ENCODE measurements at places on chromosomes 3 and 15.
A peak's percentile ranks its signal among the peaks of the same experiment; 100 is the strongest.

DNA sequence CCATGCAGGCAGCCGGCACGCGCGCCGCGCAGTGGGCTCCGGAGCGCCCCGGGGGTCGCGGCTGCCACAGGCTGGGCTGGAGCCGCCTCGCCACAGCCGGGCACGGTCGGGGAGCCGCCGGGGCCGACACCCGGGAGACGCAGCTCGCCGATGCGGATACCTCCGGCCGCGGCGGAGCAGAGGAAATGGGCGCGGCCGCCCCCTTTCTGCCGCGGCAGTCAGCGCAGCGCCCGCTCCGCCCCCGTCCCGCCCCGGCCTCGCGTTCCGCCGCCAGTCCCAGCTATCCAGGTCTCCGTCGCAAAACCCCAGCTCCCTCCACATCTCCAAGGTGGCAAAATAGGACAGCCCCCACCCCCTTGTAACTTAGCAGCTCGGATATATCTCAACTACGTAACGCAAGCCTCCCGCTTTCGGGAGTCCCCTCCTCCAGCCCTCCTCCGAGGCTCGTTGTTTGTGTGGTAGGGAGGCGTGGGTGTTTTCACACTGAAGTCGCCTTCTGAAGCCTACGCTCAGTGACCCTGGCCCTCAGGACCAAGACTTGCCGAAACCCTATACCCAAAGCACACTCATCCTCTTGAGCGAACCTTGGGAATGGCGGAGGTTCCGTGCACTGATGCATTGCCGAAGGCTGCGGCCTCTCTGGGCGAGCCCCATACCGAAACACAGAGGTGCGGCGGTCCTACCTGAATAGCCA, at the start of gene SH3BP5:
SH3BP5 (minus strand) TSS at position 182 of the 694 bp plus-strand sequence; CDS start at position 4, 178 bp downstream.
- peak; percentile 67 for DNase-seq

DNA sequence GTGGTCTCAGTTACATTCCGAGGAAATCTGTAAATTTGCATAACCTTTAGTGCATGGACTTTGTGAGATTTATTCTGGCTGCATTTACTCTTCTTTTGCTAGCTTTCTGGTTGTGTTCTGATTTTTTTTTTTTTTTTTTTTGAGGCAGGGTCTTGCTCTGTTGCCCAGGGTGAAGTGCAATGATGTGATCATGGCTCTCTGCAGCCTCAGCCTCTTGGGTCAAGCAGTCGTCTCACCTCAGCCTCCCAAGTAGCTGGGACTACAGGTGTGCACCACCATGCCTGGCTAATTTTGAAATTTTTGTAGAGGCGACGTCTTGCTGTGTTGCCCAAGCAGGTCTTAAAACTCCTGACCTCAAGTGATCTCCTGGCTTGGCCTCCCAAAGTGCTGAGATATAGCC, 12.6 kb downstream of the RAB5A start:
- no peak for DNase-seq

- no peak for DNase-seq
These were observed 245.0 kb downstream of the KLF13 start for GRCh38 chr15:31571676-31572075.

- no peak for DNase-seq
These were observed 55.9 kb upstream of the GCNT3 start for GRCh38 chr15:59555696-59556095.

DNA sequence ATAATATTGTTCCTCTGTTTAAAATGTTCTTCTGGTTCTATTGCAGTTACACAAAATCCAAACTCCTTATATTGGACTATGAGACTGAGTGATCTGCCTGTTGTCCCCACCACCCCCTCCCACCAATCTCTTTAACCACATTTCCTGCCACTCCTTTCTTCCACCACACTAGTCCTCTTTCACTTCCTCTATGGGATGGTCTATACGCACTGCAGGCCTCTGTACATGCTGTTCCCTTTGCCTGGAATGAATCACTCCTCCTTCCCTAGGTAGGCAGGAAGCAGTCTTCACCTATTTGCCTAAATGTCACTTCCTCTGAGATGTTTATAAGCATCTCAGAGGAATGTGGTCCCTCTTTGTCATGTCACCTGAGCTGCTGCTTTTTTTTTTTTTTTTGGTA, 4.0 kb downstream of the MAP2K1 start:
- DNase-seq = peak; percentile 39

DNA sequence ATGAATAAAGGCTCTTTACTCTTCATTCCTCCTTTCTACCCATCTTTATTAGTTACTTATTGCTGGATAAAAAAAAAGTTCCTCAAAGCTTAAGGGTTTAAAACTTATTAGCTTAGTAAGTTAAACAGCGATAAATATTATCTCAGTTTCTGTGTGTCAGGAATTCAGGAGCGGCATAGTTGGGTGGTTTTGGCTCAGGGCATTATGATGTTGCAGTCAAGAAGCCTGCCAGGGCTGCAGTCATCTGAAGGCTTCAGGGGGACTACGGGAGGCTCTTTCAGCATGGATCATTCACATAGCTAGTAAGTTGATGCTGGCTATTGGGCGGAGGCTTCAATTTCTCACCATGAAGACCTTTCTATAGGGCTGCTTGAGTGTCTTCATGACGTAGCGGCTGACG, 1.9 kb upstream of the DLG1 start:
- DNase-seq = no peak

DNA sequence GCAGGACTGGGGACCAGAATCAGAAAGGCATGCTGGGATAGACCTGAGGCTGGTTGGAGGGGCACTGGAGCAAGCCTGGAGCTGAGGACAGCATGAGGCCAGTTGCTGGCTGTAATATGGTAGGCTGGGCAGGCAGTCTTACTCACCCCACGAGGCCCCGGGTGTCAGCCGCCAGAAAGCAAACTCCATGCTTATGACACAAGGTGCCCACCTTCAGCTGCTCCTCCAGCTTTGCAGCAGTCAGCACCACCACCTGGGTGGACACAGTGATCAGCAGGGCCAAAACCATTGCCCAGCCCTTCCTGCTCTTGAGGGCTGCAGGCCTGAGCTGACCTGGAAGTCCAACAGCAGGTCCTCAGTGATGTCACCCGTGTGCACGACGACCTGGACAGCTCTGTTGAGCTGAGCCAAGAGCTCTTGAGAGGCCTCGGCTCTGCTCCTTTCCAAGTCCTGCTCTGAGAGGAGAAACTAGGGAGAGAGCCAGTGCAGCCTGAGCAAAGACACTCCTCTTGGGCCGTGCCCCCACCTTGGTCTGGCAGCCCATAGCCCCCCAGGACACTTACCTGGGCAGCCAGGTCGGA, 747 bp downstream of the UBA7 start:
- DNase-seq = no peak

GRCh38 chr3:8307545-8308110, 194.0 kb upstream of the LMCD1 start:
- no peak for DNase-seq

DNA sequence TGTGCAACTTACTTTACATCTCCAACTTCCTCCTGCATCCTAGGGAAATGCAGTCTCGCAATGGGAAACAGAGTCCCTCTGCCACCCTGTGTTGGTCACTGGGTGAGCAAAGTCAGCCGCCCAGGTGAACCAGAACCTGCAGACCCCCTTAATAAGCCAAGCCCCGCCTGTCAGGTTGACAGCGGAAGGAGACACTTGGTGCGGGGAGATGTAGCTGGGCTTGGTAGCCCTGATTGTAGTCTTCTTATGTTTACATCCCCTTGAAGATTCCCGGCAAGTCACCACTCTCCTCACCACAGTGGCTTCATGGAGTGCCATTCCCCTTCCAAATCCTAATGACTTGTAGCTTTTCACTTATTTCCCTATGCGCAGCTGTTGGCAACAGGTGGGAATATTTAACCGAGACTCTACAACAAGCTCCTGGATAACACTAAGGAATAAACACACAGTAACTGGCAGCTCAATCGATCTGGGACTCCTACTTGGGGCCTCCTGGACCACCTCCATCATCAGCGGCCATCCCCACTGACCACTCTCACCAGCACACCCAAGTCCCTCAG, 17.7 kb upstream of the CLSTN2 start:
- DNase-seq = no peak

- DNase-seq = no peak
These were observed 50.0 kb downstream of the CTNNB1 start for GRCh38 chr3:41249318-41249717.

DNA sequence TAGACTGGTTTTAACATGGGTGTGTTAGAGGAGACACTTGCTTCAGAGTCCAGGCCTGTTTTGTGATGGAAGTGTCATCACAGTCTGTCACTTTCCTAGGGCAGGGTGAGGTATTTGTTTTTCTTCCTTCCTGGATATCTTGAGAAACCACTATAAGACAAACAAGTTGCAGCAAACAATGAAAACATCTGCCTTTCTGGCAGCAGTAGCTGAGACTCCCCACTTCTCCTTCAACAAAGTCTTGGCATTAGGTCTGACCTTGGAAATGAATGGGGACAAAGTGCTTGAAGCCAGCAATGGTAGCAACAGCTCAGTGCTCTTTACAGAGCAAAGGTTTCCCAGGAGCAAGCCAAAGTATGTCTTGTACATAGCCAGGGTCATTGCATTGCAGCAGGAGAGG, 64.6 kb downstream of the CD200 start:
- no peak for DNase-seq

GRCh38 chr3:100517276-100517675, 24.9 kb downstream of the TMEM45A start:
- DNase-seq = no peak
